ENCODE measurements at places on chromosomes 12 and 14. TPM values are rescaled to one million over a fixed set of nuclear protein-coding genes. Genes with fewer than 3 reads are reported as not detected.

The GALNT6 gene
- 210 TPM for total RNA-seq

The CACNA2D4 gene
- total RNA-seq = 3.9 TPM

The CLEC4D gene
- not detected for total RNA-seq

The TMEM132C gene
- total RNA-seq = not detected

The LUM gene
- 1,471 TPM for total RNA-seq

The CLEC4C gene
- total RNA-seq = not detected

The MAPKAPK5 gene
- 34.2 TPM for total RNA-seq

The GLIPR1L1 gene
- 0.79 TPM for total RNA-seq

The PEBP1 gene
- total RNA-seq = 183 TPM

The SMCO2 gene
- total RNA-seq = not detected

The LRRC10 gene
- not detected for total RNA-seq

The CCDC175 gene
- not detected for total RNA-seq

The GPR84 gene
- not detected for total RNA-seq

The ENDOU gene
- total RNA-seq = 1.8 TPM

The NKX2-1 gene
- not detected for total RNA-seq

The MAP3K12 gene
- total RNA-seq = 13.4 TPM

The FLVCR2 gene
- 4.7 TPM for total RNA-seq

The BBOF1 gene
- 10.6 TPM for total RNA-seq

The SYCP3 gene
- under 0.01 TPM for total RNA-seq

The SRRM4 gene
- total RNA-seq = under 0.01 TPM

The CD27 gene
- total RNA-seq = not detected

The IFI27 gene
- total RNA-seq = 0.39 TPM

The INHBE gene
- total RNA-seq = not detected

The DPF3 gene
- total RNA-seq = 0.11 TPM

The BEGAIN gene
- 1.4 TPM for total RNA-seq

The PTCSC3 gene
- total RNA-seq = not detected

The MYL2 gene
- not detected for total RNA-seq

Data from placental epithelial cell (primary cell).